ENCODE measurements at places on chromosomes 6 and 20. TPM values are rescaled to one million over a fixed set of nuclear protein-coding genes. Genes with fewer than 3 reads are reported as not detected.

The GRIK2 gene
- total RNA-seq: not detected

The TBX18 gene
- not detected for total RNA-seq

The ZBP1 gene
- not detected for total RNA-seq

The SNX21 gene
- total RNA-seq: 45.6 TPM

Measured in G401 (cell line).